LHCN-M2 (cell line): ENCODE measurements at places on chromosomes 3 and 15.
A peak's percentile ranks its signal among the peaks of the same experiment; 100 is the strongest.

DNA sequence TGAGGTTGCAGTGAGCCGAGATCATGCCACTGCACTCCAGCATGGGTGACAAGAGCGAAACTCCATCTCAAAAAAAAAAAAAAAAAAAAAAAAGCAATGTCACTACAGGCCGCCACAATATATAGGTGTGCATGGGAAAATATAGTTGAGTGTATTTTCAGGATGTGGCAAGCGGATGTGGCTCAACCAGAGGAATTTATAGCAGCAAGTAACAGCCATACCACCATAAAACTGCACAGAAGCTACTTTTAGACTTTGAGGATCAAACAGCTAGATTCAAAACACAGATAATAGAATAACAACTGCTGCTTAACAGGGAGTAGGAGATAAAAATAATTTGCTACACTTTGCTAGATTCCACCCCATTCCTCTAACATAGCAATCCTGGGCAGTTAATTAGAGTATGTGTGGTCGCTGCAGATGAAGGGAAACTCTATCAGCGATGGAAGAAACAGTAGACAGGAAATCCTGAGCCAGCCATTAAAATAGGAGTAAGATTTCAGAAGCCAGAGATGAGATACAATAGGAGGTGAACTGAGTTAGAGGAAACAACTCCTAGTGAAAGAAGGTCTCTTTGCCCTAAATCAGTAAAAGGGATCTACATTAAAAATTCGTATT, 318.7 kb upstream of the STT3B start:
- no peak for DNase-seq

DNA sequence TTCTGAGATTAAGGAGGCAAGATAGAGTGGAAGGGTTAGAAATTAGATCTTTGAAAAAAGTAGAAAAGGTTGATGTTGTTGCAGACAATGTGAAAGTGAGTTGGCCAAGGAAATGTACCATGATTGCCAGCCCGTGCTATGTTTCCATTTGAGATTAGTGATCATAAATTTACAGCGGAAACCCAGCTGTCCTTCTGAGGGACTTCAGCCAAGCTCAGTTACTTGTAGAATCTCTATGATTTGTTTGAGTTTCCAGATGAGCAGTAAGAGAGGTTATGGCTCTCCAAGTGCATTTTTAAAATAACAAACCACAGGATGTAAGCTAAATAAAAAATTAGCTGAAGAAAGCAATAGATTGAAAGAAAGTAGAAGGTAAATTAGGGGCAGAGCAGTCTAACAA, 54.2 kb upstream of the RBMS3 start:
- DNase-seq, result peak; percentile 40

GRCh38 chr3:186526256-186526606, 17.9 kb downstream of the CRYGS start:
- no peak for DNase-seq

- DNase-seq, result peak; percentile 23
Observed at GRCh38 chr15:82020625-82021394, 25.0 kb downstream of the MEX3B start.

GRCh38 chr15:90593499-90594158, 63.9 kb downstream of the CRTC3 start:
- no peak for DNase-seq

GRCh38 chr3:138984816-138985215, 21.3 kb downstream of the PRR23A start:
- DNase-seq, result no peak

DNA sequence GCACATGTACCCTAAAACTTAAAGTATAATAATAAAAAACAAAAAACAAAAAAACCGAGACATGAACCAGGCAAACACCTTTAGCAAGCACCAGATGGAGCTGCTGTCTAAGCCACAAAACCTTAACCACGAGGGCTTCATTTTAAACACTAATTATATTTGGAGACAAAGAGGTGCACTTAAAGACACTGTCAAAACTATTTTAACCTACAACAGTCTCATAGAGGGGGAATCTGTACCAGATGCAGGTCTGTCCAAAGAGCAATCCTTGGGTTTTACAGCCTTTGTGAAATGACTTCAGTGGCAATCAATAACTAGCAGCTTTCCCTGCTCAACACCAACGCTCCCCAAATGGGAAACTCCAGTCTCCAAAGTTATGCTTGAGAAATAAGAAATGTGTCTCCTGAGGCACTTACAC, 115.7 kb upstream of the TSPAN3 start:
- peak; percentile 31 for DNase-seq

DNA sequence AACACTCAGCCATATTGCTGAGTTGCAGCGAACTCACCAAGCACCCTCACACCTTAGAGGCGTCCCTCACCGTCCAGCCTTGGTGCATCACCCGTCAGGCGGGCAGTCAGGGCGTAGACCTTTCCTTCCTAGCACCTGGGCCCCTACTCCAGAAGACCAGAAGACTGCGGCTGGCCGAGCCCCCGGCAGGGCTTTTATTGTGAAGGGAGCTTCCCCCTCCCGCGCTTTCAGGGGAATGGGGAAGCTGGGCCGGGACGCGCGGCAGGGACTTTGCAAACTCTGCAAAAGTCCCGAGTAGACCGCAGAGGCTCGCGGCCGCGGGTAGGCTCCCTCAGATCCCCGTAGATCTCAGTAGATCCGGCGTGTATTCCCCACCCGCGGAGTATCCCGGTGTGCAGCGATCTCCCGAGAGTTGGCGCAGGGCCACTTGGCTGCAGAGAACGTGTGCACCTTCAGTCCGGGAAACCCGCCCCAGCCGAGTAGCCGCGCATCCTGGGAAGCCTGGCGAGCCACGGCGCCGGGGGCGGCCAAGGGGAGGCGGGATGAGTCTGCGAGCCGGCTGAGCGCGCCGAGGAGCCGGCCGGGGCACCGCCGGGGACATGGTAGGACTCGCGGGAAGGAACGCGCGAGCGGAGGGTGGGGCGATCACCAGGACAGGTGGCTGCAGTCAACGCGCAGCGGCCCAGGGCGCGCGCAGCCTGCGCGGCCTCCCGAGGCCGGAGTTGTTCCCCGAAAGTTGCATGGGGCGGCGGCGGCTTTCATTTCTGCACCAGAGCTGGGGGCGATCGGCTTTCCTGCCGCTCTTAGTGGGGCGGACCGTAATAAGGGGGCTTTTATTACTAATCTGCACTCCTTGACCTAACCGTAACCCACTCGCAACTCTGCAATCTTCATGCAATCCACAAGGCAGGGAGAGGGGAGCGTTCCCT, at the start of gene GASK1A:
Gene GASK1A (plus strand): TSS at position 268 of the 929 bp plus-strand sequence. CDS start 332 bp downstream, at position 600.
- no peak for DNase-seq

DNA sequence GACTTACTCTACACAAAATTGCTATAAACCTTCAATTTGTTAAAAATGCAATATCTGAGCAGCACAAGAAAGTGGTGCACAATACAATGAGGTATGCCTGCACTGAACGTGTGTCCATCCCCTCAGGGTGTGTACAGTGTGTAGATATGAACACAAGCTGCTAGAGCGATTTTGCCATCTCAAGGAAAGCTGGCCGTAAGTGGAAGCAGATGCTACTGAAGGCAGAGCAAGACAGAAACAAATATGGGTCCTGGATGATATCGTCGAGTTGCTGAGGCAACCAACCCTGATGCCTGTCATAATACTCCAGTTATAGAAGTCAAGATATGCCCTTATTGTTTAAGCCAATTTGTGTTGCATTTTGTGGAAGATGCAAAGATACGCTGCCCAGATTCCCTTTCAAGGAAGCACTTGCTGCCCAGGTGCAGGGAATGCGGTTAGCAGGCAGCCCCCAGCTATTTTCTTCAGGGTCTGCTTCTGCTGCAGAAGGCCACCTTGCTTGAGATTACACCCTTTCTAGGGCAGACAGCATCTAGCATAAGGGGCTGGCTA, 25.8 kb upstream of the EHHADH start:
- DNase-seq, result no peak

GRCh38 chr3:100726706-100727105, 17.4 kb downstream of the TFG start:
- no peak for DNase-seq

GRCh38 chr15:74541494-74542165, 610 bp downstream of the ARID3B start:
- peak; percentile 32 for DNase-seq

DNA sequence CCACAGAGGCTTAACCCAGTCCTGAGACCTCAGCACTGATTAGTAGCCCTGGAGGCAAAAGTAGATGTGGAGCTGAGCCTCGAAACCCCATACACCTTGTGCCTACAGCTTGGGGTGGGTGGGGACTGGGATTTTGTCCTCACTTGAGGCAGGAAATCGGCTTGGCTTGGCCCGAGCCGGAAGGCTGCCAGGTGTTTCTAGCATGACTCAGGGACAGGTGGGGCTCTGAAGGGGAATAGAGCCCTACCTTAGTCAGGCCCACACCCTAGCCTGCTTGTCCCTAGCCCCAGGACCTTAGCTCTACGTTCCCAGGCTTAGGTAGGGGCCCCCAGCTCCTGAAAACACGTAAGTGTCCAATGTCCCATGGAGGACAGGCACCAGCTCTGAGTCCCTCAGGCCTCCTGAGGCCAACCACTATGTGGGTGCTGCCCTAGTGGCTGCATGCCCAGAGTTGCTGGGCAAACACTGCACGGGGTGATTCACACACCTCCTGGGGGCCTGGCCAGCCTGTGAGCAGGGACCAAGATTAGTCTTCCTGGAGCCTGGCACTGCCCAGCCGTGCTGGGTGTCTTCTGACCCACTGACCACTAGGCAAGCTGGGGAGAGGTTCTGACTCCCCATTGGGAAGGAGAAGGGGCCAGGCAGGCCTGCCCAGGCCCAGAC, 3.1 kb downstream of the MST1R start:
- peak; percentile 69 for DNase-seq

GRCh38 chr15:68609629-68610028, 30.8 kb downstream of the CORO2B start:
- peak; percentile 65 for DNase-seq

DNA sequence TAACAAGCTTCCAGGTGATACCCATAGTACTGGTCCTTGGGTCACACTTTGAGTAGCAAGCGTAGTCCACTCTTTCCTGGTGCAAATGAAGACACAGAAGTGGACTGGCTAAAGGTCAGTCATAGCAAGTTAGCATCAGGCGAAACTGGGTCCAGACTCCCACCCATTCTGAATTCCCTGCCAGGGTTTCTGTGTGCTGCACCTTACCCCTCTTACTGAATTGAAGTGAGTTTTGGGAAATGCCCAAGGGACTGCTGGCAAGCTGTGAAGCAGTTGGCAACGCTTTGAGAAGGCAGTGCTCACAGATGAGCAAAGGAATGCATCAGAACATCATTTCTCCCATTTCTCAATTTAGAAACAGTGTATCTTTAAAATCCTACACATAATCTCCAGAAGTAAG, 1.8 kb upstream of the LSG1 start:
- DNase-seq, result no peak

GRCh38 chr15:51536965-51537574, 85.5 kb downstream of the DMXL2 start:
- peak; percentile 9 for DNase-seq

DNA sequence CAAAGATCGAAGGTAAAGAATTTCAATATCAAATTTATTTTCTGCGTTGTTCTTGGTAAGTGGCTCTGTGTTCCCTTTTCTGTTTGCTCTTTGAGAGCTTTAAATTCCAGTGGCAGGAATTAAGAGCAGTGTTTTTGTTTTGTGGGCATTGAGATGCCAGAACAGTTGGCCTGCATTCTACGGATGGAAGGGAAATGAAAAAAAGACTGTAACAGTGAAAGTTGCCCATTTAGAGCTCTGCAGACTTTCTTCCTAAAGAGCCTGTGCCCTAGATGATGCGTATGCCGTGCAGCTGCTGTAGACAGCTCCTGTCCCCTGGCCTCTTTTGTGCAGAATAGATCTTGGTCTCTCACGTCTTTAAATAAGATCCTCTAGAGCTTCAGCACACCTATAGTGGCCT, 58.8 kb downstream of the KAT2B start:
- peak; percentile 50 for DNase-seq

DNA sequence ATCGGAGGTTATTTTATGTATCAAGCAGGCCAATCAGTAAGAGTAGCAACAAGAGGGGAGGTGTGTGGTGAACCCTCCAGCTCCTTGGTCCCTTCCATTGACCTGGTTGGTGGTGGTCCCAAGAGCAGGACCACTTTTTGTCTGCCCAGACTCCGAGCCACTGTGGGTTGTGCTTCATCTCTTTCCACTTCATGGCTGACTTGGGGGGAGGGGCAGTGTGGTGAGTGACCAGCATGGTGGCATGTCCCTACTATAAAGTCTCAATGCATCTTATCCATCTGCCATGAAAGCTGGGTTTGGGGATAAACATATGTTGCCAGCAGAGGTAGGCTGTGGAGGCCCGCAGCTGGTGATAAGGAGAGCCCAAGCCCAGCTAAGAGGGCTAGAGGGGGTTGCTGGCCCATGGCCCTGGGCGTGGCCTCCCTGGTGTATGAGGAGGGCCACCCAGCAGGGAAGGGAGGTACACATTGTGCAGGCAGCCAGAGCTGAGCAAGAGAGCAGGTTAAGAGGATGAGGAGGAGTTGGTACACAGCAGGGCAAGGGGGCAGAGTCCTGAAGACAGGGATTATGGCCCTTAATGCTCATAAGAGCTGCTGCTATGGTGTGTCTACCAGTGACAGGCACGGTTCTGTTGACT, 7.0 kb downstream of the AEN start:
- no peak for DNase-seq

- DNase-seq, result no peak
Observed at GRCh38 chr15:52221730-52222129, 30.5 kb upstream of the GNB5 start.
